ENCODE measurements at places on chromosomes 16 and 17.

DNA sequence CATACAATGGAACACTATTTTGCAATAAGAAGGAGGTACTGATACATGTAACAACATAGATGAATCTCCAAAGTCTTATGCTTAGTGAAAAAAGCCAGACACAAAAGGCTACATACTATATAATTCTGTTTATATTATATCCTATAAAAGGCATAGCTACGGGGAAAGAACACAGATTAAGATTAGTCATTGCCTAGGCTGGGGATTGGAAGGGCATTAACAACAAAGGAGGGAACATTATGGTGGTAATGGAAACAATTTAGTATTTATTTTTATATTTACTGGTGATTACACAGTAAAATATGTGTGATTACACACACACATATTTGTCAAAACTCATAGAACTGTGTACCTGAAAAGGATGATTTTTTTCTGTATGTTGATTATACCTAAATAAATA is 278.1 kb downstream of the ZFHX3 start:
- no peak for DNase-seq

DNA sequence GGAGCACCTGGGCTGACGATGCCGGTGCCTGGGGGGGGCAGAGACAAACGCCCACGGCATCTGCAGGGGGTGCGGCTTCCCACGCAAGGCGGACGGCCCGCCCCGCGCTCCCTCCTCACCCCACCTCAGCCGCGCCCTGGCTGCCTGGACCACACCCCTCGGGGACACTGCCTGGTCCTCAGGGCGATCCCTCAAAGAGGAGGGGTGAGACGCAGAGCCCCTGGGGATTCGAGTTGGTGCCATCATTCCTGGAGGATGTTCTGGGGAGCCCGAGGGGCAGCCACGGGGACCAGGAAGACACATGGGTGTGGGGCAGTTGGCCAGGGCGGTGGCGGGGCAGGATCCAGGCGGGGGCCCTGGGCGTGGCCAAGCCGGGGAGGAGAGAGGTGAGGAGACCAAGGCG is 3.9 kb downstream of the IGFALS start:
- DNase-seq = no peak

DNA sequence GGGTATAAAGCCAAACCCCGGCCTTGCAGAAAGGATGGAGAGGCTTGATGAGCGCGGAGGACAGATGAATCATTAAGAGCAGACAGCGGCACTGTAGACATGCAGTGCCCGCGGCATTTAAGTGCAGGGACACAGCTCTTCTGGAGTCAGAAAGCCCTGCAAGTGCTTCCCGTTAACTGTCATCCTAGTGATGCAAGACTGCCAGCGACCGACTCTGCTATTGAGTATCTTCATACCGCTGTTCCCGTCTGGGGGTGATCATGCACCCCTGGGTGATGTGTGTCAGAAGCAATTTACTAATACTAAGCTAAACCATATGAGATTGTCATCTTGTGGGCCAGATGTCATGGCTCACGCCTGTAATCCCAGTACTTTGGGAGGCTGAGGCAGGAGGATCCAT is 101.0 kb downstream of the ABCC6 start:
- no peak for DNase-seq

DNA sequence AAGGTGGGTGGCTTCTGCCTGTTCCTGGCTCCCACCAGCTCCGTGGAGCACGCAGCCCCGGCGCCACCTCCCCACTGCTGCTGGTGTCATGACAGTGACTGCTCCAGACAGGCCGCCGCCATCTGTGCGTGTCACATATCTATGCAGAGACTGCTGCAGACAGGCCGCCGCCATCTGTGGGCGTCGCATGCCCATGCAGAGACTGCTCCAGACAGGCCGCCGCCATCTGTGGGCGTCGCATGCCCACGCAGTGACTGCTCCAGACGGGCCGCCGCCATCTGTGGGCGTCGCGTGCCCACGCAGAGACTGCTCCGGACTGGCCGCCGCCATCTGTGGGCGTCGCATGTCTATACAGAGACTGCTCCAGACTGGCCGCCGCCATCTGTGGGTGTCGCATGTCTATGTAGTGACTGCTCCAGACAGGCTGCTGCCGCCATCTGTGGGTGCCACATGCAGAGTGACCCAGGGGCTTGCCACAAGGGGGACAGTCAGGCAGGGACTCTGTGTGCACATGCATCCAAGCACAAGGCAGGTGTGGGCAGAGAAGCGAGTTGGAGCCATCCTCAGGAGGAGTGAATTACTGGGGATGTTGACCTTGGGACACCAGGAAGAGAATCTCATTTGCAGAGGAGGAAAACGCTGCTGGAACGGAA is 3.3 kb upstream of the FN3KRP start:
- no peak for DNase-seq

DNA sequence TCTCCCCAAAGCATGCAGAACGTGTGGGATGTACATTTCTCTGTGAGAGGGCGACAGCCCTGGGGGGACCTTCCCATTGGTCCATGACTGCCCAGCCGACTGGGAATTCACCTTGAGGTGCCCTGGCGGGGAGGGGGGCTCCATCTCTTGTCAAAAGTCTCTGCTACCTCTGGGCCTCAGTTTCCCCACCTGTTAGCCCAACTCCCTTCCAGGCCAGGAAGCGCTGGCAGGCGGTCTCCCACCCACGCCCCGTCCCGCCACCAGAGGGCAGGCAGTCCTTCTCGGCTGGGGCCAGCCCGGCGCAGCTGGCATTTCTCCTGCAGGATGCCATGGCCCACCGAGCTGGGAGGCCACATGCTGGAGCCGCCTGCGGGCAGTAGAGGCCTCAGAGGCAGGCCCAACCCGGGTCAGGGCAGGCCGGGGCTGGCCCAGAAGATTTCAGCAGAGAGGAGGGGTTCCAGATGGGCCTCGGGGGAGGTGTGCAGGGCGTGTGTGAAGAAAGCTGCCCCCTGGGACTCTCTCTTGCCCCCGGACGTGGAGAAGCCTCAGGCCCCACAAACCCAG is 16.6 kb downstream of the CD7 start:
- DNase-seq = peak; percentile 73

- DNase-seq = no peak
These were observed 8.4 kb upstream of the PCTP start for GRCh38 chr17:55742272-55743102.
